H1 (cell line): ENCODE measurements at places on chromosomes 5 and 9. TPM values are rescaled to one million over a fixed set of nuclear protein-coding genes. Genes with fewer than 3 reads are reported as not detected.

The BAAT gene
- total RNA-seq, result 0.17 TPM in 1 of 2 replicates, not detected in the other

The BASP1 gene
- 95.2 and 97.7 TPM in 2 replicates for total RNA-seq

The EQTN gene
- 0.52 TPM in 1 of 2 replicates, not detected in the other for total RNA-seq

The PIP5K1B gene
- total RNA-seq, result 6.1 and 7.7 TPM in 2 replicates

The C9 gene
- total RNA-seq, result not detected in 2 replicates

The CD72 gene
- total RNA-seq, result 4.0 and 4.5 TPM in 2 replicates

The PCDHA12 gene
- 9.3 and 10.6 TPM in 2 replicates for total RNA-seq

The MSMP gene
- total RNA-seq, result not detected in 2 replicates

The SLC22A4 gene
- total RNA-seq, result 0.54 and 0.60 TPM in 2 replicates

The C9orf50 gene
- total RNA-seq, result not detected in 2 replicates

The PGGT1B gene
- 43.1 and 43.3 TPM in 2 replicates for total RNA-seq

The C5orf58 gene
- 1.4 and 1.6 TPM in 2 replicates for total RNA-seq

The IFNA2 gene
- total RNA-seq, result not detected in 2 replicates

The POU5F2 gene
- 0.06 TPM in 2 replicates for total RNA-seq

The CEL gene
- total RNA-seq, result 2.5 and 3.4 TPM in 2 replicates
